ENCODE measurements at places on chromosomes 5 and 9. TPM values are rescaled to one million over a fixed set of nuclear protein-coding genes. Genes with fewer than 3 reads are reported as not detected.

ABLIM3 gene
- total RNA-seq = 7.8 TPM

GRCh38 chr9:137037483-137037882, 5.6 kb upstream of the FUT7 start:
- no peaks in the 10 kb centered on the region for H3K27me3 ChIP-seq
- no peak for DNase-seq
- H3K36me3 ChIP-seq = no peaks in the 10 kb centered on the region
- H3K27ac ChIP-seq = no peak overlapping the region

- H3K27me3 ChIP-seq = no peaks in the 10 kb centered on the region
- H3K4me3 ChIP-seq = no peak overlapping the region
- peaks cover 54% of the 10 kb centered on the region for H3K36me3 ChIP-seq
- DNase-seq = no peak
- no peak overlapping the region for H3K27ac ChIP-seq
- peaks cover 15% of the 10 kb centered on the region for H3K4me1 ChIP-seq
Measured at GRCh38 chr9:98736226-98736625, 27.5 kb upstream of the GABBR2 start.

DNA sequence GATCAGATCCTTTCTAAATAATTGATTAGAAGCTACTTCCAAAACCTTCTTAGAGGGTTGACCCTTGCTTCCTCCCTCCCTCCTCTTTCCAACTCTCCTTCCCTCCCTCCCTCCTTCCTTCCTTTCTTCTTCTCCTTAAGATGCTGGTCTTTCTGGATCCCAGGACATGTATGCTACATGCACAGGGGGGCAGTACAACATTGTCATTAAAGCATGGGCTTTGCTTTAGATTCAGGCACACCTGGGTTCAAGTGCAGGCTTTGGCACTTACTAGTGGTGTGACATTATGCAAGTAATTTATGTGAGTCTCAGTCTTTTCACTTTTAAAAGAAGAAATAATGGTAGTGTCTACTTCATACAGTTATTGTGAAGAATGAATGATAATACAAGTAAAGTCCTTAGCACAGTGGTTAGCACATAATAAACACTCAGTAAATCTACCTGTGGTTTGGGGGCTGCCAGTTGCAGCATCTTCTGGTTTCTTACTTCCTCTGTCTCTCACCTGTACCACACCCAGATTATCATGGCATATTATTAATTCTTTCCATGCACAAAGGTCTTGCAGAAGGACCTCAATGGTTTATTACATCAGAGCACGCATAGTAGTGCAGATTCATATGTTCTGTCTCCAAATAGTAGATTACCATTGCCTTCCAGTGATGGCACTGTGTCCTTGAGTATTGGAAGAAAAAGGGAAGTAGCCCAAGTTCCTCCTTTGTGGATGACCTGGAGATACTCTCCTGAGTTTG, 154.1 kb downstream of the ARHGAP26 start:
- no peaks in the 10 kb centered on the region for H3K36me3 ChIP-seq

ANKRD18A gene
- 4.3 TPM for total RNA-seq

CD74 gene
- 37.2 TPM for total RNA-seq

SLC34A1 gene
- 0.12 TPM for total RNA-seq

GRCh38 chr5:75277463-75277862, 40.8 kb upstream of the ANKRD31 start:
- no peaks in the 10 kb centered on the region for H3K4me1 ChIP-seq
- peak overlapping the region; percentile 62 for H3K27ac ChIP-seq
- H3K4me3 ChIP-seq = no peak overlapping the region
- no peaks in the 10 kb centered on the region for H3K36me3 ChIP-seq
- DNase-seq = no peak

DNA sequence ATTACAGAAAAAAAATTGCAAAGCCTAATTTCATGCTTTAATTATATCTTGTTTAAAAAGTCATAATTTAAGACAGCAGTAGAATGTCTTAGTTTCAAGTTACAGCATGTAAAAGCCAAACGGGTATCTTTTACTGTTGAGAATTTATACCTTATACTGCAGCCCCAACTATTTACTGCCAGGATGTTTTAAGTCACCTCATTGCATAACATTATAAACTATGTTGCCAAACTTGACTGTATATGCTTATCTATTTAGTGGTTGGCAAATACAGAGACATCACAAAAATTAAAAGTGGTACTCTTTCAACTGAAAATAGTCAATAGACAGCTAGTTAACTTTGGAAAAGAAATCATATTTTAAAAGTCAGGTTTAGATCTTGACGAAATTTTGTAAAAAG, 119.5 kb downstream of the EDIL3 start:
- H3K4me3 ChIP-seq = no peak overlapping the region
- H3K27ac ChIP-seq = no peak overlapping the region
- H3K36me3 ChIP-seq = no peaks in the 10 kb centered on the region
- DNase-seq = no peak
- no peaks in the 10 kb centered on the region for H3K4me1 ChIP-seq
- H3K27me3 ChIP-seq = no peaks in the 10 kb centered on the region

- peak; percentile 18 for DNase-seq
- no peaks in the 10 kb centered on the region for H3K36me3 ChIP-seq
Measured at GRCh38 chr5:170741801-170742200, 41.7 kb upstream of the GABRP start.

DNA sequence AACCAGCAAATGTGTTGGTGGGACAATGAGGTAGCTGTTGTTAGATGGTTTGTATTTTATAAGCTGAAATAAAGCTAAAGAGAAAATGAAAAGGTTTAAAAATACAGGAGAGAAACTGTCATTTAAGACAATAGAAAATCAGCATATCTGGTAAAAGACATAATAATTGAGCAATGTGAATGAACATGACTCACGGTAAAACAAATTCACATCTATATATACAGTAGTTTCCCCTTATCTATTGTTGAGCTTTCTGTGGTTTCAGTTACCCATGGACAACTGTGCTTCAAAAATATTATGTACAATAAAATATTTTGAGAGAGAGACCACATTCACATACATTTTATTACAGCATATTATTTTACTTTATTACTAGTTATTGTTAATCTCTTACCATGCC, 1649.8 kb downstream of the EFNA5 start:
- no peak overlapping the region for H3K27ac ChIP-seq
- no peak for DNase-seq
- H3K36me3 ChIP-seq = no peaks in the 10 kb centered on the region
- H3K4me1 ChIP-seq = no peaks in the 10 kb centered on the region

MEIKIN gene
- total RNA-seq = not detected

DNA sequence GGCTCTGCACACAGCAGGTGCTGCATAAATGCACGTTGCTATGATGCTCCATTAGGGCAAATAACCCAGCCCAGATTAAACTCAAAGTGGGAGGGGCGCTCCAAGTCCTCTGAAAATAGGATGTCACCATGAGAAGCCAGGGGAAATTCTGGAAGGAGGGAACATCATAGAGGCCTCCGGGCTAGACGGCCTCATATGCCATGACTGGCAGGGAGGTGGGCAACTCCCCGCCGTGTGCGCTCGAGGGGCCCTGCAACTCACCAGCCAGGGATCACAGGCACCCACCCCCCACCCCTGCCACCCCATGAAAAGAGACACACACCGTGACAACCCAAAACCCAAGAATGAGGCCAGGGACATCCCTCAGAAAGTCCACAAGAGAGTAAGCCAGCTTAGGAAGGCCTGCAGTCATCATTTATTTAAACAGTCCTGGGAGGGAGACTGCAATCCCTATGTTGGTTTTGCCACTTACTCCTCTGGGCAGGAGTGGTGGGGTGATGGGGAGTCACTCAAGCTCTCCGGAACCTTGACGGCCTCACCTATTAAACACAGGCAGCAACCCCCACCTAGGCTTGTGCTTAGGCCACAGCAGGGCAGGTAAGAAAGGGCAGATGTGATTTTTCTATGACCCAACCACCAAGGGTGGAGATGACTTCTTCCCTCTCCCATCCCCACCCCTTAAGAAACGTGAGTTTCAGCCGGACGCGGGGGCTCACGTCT, 4.0 kb downstream of the VAV2 start:
- H3K36me3 ChIP-seq = peaks cover 4% of the 10 kb centered on the region
- DNase-seq = no peak
- H3K4me1 ChIP-seq = peaks cover 37% of the 10 kb centered on the region
- H3K4me3 ChIP-seq = peak overlapping the region; percentile 74
- H3K27ac ChIP-seq = peak overlapping the region; percentile 53

CCL27 gene
- 0.43 TPM for total RNA-seq

ERAP2 gene
- 0.86 TPM for total RNA-seq

- H3K4me3 ChIP-seq = no peak overlapping the region
- no peak for DNase-seq
- no peaks in the 10 kb centered on the region for H3K36me3 ChIP-seq
- H3K27ac ChIP-seq = no peak overlapping the region
- peaks cover 6% of the 10 kb centered on the region for H3K27me3 ChIP-seq
Measured at GRCh38 chr5:157167214-157167621, 1.2 kb upstream of the GARIN3 start.

- peaks cover 19% of the 10 kb centered on the region for H3K4me1 ChIP-seq
- peaks cover 16% of the 10 kb centered on the region for H3K27me3 ChIP-seq
- H3K27ac ChIP-seq = no peak overlapping the region
- DNase-seq = no peak
- no peaks in the 10 kb centered on the region for H3K36me3 ChIP-seq
- no peak overlapping the region for H3K4me3 ChIP-seq
Measured at GRCh38 chr5:169921384-169921783, 58.9 kb downstream of the INSYN2B start.

GRCh38 chr5:19424506-19424905, 563.5 kb downstream of the CDH18 start:
- no peak overlapping the region for H3K4me3 ChIP-seq
- no peak for DNase-seq
- no peaks in the 10 kb centered on the region for H3K27me3 ChIP-seq
- H3K36me3 ChIP-seq = no peaks in the 10 kb centered on the region
- H3K27ac ChIP-seq = no peak overlapping the region

All from type B pancreatic cell (in vitro differentiated cells).